Right ventricle myocardium superior (tissue), 1 donor: ENCODE measurements at places on chromosomes 13 and 19. TPM values are rescaled to one million over a fixed set of nuclear protein-coding genes. Genes with fewer than 3 reads are reported as not detected.

- no peak for DNase-seq
Measured at GRCh38 chr13:29270271-29270985, 325.1 kb downstream of the SLC7A1 start.

- no peak for DNase-seq
Measured at GRCh38 chr13:91368101-91368500, 20.6 kb downstream of the MIR17HG start.

DNA sequence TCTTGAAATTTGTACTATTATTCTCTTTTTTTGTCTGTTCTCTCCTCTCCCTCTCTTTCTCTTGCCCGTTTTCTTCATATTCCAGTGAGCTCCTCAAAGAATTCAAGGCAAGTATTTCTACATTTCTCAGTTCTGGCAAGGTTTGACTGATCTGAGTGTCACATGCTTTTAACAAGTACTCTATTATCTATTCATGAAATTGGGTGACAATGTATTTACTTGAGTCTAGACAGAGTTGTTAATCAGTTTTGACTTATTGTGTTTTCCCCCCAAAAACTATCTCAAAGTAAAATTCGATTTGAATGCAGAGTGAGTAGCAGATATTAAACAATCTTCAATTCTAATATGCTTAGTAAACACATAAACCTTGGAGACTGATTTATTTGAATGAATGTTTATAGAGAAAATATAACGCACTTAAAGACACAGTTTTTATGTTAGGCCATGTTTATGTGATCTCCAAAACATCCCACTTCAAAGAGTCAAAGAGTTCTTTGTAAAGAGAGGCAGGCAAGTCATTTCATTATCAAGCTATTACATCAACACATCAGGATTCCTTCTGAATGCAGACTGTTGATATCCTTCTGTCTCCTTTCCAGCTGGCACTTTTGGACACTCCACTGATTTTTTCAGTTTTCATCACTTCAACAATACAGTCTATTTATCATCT lies 166.6 kb downstream of the SLITRK6 start:
- no peak for DNase-seq

DNA sequence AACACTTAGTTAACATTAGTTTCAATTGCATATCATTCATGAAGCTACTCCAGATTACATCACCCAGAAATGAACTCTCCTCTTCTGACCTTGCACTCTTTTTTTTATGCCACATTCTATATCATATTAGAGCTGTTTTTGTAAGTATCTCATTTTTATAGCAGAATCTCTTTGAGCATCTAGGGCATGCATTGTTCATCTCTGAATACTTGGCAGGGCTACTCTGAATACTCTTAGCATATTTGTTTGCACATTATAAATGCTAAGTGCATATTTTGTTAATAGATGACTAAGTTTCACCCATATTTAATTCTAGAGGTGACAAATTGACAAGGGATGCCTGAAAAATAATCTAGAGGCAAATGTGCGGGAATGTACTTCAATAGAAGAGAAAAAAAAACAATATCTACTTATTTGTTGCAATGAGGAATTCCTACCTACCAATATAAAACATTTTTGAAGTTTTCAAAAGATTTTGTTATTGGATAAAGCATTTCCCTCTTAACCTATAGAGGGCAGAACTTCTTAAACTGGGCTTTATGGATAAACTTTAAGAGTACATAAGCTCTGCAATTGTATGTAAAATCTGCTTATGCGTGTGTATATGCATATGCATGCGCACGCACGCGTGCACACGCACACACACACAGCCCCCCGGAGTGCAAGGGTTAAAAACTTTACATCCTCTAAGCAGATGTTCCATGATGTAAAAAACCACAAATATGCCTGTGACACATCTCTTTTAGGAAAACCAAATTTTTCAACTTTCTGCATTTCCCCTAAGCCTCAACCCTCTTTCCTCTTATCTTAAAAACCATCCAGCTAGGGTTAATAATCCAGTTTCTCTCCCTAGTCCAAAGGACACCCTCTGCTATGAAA lies 73.0 kb upstream of the OXGR1 start:
- DNase-seq, result no peak

- peak; percentile 66 for DNase-seq
Measured at GRCh38 chr13:44155422-44156293, 218.0 kb upstream of the SERP2 start.

DNA sequence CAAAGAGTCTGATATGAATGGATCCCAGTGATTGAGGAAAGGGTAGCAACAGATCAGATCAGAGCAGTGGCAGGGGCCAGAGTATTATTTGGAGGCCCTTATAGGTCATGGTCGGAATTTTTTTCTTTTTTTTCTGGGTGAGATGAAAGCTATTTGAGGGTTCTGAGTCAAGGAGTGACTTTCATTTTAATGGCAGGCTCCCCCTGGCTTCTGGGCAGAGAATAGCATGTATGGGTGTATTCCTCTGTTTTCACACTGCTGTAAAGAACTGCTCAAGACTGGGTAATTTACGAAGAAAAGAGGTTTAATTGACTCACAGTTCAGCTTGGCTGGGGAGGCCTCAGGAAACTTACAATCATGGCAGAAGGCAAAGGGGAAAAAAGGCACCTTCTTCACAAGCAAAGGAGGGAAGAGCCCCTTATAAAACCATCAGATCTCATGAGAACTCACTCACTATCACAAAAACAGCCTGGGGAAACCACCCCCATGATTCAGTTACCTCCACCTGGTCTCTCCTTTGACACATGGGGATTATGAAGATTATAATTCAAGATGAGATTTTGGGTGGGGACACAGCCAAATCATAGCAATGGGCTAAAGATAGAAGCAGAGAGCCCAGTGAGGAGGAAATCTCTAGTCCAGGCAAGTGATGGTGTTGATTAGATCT lies 3.0 kb upstream of the SLC6A16 start:
- DNase-seq, result no peak

CCNA1 gene
- not detected for total RNA-seq

ZNF480 gene
- total RNA-seq, result 15.9 TPM

MATK gene
- 0.24 TPM for total RNA-seq

WDR83 gene
- 6.5 TPM for total RNA-seq

SLC25A42 gene
- total RNA-seq, result 27.2 TPM

TNFSF11 gene
- not detected for total RNA-seq
